ENCODE measurements at places on chromosomes 11 and 22.

GRCh38 chr11:68128682-68129327 is 7.6 kb upstream of the CHKA start:
- no peak for DNase-seq

GRCh38 chr22:37496651-37497050 is 10.5 kb upstream of the MFNG start:
- DNase-seq, result no peak

DNA sequence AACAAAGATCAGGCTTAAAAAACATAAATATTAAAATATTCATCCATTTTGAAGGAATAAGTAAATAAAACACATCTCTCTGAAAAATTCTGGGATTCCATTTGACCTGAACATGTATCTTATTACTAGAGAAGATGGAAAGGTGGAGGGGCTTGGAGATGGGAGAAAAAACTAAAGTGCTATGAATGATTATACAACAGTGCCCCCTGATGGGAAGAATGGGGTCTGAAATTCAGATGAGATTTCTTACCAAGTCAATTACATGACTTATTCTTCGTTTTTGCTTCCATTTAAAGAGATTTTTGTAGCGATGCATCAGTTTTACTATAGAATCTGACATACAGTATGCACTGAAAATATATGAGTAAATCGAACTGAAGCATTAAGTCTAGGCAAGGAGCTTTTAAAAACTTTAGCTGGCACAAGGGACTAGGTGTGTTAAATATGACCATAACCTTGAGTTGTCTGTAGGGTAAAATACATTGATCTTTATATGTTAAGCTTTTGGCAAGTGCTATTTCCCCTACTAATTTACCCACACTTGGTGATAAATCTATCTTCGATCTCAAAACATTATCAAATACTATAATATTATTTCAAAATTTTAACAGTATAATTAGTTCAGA is 718.8 kb downstream of the CNTN5 start:
- peak; percentile 68 for DNase-seq

GRCh38 chr22:44024288-44024921 is at the start of gene PARVB:
PARVB (plus strand) TSS chr22:44024302; CDS start chr22:44024340, 38 bp downstream.
- no peak for DNase-seq

DNA sequence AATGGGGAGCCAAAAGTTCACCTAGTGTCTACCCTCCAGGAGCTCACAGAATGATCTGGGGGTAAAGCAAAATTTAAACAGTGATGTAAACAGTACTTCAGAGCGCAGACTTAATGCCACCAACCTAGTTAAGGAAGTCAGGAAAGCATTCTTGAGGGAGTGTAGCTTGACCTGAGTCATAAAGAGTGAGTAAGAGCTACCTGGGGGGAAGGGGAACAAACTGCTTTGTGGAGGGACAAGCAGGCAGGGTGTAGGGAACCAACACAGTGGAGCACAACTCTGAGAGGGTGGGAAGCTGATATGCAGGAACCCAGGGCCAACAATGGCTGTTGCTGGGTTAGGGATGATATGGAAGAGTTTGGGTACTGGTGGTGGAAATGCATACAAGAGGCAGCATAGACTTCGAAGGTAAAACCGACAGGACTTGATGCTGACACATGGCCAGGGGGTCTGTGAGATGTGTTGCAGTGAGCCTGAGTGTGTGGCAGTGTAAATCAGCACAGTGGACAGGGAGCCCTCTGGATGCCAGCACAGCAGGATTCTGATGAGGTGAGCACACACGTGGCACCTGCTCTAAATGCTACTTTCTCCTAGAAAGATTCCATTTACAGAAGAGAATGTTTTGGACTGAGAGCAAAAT is 58.3 kb upstream of the CYP2D6 start:
- DNase-seq, result no peak

- DNase-seq, result no peak
Observed at GRCh38 chr22:17569971-17570511, 6.7 kb downstream of the SLC25A18 start.
